ENCODE measurements at places on chromosomes 4 and X. TPM values are rescaled to one million over a fixed set of nuclear protein-coding genes. Genes with fewer than 3 reads are reported as not detected.
A peak's percentile ranks its signal among the peaks of the same experiment; 100 is the strongest.

GRCh38 chr4:102519925-102520324, 18.8 kb downstream of the NFKB1 start:
- no peak for DNase-seq

DNA sequence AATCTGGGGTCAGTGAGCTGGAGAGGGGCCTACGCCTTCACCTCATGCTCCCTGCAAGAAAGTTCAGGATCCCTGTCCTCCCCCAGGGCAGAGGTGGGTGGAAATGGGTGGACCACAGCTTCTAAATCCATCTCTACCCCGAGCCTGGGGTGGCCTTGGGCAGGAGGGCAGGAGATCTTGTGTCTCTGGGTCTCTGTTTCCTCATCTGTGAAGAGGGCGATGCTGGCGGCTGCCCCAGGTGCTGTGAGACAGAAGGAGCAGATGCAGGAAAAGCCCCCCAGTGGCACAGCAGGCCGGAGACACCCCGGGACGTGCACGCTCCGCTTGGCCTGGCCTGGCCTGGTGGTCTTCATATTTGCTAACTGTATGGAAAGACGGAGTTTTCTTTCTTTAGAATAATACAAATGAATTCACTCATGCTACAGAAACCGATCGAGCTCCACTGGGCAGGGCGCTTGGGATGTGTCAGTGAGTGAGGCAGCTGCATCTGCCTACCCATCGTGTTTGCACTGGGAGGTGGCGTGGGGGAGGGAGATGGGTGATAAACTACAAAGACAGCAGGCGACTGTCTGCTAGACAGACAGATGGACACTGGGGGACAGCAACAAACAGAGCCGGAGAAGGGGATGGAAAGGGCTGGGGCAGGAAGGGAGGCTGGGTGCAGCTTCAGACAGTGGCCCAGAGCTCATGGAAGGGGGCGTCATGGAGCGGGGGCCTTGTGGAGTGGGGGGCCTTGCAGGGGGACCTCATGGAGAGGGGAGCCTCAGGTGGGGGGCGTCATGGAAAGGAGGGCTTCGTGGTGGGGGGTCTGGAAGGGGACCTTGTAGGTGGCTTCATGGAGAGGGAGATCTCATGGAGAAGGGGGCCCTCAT, 136.2 kb downstream of the CPZ start:
- no peak for DNase-seq

The GPC3 gene
- total RNA-seq: 3.3 TPM

- DNase-seq: no peak
Observed at GRCh38 chr4:151246742-151247141, 30.2 kb upstream of the PRSS48 start.

- DNase-seq: no peak
Observed at GRCh38 chrX:153565996-153566580, 32.9 kb downstream of the CCNQ start.

GRCh38 chr4:74475091-74475800, 30.3 kb downstream of the AREG start:
- no peak for DNase-seq

DNA sequence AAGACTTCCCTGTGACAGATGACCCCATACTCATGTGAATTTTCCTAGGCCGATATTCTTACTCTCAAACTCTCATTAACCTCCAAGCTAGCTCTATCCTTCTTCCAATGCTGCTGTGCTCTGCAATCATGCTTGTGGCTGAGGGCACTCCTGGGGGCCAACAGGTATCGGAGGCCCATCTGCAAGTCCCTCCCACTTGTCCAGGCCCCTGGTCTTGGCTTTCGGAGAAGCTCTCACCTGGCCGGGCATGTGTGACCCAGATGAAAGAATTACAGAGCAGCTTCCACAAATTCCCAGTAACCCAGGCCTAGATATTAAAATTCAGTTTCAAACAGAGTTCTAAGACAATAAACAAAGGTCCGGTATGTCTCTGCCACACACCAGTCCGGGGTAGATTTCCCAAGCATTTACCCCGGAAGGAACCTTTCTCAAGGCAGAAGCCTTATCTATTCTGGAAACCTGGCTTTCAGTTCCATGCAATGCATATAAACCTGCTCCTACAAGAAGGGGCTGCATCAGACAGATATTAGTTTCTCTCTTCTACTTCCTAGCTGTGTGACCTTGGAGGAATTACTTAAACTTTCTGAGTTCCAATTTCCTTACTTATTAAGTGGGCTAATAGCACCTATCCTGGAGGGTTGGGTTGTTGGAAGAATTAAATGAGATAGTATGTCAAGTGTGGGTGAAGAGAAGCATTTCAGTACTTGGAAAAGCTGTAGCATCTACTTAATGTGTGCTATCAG, 270.8 kb downstream of the PTTG2 start:
- DNase-seq: no peak

- peak; percentile 10 for DNase-seq
Observed at GRCh38 chrX:79415056-79415455, 47.9 kb upstream of the ITM2A start.

The MGST2 gene
- 56.7 TPM for total RNA-seq

DNA sequence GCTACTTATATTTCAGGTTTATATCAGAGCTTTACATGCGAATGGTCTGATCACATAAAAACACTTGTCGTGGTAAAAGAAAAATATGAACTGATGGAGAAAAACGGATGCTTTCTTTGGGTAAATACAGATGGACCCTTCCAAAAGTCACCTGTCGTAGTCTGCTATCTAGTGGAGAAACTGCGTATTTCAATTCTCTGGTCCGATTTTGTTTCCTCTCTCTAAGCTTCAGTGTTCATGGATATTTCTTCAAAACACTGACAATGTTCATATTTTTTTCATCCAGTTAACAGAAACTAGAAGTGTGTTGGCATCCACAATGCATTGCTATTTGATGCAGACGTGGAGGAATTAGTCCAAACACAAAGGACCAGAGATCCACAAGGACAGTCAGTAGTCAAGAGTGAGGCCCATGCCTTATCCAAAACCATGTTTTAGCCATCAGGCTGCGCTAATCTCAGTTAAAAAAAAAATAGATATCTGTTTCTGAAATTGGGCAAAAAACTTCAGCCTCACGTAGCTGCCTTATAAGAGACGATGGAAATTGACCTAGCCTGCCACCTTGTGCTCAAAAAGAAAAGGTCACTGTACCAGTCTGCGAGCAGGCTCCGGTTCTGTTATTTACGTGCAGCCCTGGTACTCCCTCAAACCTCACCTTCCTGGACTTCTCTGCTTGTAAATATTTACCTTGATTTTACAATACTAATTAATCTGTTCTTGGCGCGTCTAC, 16.0 kb downstream of the MEPE start:
- no peak for DNase-seq

The IGSF1 gene
- total RNA-seq: 0.29 TPM

The MAGEH1 gene
- 11.3 TPM for total RNA-seq

DNA sequence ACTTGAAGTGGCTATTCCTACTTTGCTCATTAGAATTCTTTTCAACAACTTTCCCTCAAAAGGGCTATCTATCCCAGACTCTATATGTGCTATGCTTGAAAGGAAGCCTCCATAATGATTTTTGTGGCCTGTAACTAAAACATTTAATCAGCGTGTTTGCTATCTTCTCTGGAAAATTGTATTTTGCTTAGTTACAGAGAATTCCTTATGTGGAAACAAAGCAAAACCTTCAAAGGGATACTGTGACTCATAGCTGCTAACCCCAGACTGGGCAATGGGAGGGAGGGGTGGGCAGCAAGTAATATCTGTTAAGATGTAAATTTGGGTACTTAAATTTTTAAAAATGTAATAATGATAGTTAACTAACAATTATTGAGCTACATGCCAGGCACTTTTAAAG, 3.7 kb downstream of the SLC25A14 start:
- no peak for DNase-seq

GRCh38 chr4:76689145-76689817, 208.7 kb downstream of the SOWAHB start:
- no peak for DNase-seq

The LNX1 gene
- 3.3 TPM for total RNA-seq

GRCh38 chrX:47573341-47574075, 8.7 kb upstream of the TIMP1 start:
- DNase-seq: no peak

- no peak for DNase-seq
Observed at GRCh38 chr4:139782926-139783522, 117.4 kb downstream of the MGST2 start.

- no peak for DNase-seq
Observed at GRCh38 chrX:23327104-23327503, 7.5 kb upstream of the PTCHD1 start.

GRCh38 chrX:154714925-154715324, 36.0 kb downstream of the GAB3 start:
- no peak for DNase-seq

The HEPH gene
- total RNA-seq: 0.65 TPM

- DNase-seq: no peak
Observed at GRCh38 chr4:8493484-8493883, 52.9 kb downstream of the TRMT44 start.

- no peak for DNase-seq
Observed at GRCh38 chrX:115337491-115338144, 48.1 kb downstream of the LUZP4 start.

DNA sequence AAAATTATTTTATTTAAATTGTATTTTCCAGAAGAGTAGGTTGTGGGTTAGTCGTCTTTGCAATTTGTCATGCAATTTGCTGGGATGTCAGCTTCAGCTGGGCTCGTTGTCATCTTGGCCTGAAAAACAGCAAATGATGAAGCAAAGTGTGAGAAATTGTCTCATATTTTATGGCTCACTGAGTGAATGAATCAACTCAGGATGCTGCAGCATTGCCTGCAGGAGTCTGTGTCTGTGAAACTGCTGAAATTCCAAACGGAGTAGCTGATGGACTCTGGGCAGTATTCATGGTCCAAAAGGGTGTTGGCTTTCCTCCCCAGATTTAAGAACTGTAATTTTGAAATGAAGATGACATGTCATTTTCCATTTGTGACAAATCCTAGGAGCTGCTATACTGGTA, 37.2 kb downstream of the CXCL8 start:
- peak; percentile 7 for DNase-seq

The SORCS2 gene
- total RNA-seq: 0.22 TPM

GRCh38 chr4:177511611-177512010, 69.4 kb upstream of the AGA start:
- no peak for DNase-seq

DNA sequence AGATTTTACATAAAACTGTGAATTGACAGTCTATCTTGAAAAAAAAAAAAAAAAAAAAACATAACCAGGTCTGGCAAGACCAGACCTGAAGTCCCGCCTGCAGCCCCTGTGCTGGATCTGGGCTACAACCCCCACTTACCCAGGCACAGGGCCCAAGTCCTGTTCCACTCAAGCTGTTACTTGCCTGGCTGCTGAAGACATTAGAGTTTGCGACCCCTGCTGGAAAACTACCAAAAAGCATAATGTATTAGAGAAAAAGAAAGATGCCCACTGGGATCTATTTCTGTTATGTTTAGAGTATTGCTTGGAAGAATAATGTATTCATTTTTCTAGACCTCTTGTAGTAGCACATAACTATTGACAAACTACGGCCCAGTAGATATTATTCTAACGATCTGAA, 4.7 kb downstream of the HS3ST1 start:
- DNase-seq: no peak

DNA sequence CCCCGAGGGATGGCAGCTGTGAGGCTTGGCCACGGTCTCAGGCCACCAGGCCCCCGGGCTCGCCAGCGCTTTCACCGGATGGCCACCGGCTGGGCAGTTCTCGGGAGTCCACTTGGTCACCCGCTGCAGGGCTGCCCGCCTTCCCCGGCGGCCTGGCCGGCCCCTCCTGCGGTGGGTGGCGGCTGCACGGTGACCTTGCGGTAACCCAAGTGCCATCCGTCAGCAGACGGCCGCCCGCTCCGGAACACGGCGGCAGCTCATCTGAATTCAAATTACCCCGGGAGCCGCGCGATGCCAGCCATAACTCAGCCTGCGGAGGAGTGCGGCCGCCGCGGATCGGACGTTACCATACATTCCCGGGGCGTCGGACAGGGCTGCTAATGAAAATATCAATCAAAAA, 60.7 kb downstream of the FAM53A start:
- no peak for DNase-seq

- DNase-seq: no peak
Observed at GRCh38 chrX:39451046-39451445, 646.7 kb downstream of the BCOR start.

The ATP1B4 gene
- total RNA-seq: not detected

- DNase-seq: no peak
Observed at GRCh38 chrX:19842542-19842941, 44.9 kb downstream of the SH3KBP1 start.

The MSN gene
- 385 TPM for total RNA-seq

GRCh38 chrX:100413229-100413628, 3.2 kb upstream of the PCDH19 start:
- DNase-seq: no peak

DNA sequence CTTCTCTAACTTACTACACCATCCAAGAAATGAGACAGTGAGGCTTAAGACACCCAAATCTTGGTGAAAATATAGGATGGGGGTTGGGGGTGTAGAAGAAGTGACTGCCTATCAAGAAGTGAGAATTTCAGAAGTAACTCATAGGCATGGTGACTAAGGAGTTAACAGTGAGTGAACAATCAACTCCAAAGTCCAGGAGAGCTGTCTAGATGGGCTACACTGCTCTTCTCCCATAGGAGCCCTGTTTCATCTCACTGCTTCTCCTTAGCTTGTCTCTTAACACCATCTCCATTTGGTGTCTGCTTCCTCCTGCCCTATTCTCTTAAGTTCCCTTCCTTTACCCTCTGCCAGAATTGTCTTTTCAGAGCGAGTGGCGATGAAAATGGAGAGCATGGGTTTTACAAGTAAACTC, 22.7 kb downstream of the FABP2 start:
- DNase-seq: no peak

DNA sequence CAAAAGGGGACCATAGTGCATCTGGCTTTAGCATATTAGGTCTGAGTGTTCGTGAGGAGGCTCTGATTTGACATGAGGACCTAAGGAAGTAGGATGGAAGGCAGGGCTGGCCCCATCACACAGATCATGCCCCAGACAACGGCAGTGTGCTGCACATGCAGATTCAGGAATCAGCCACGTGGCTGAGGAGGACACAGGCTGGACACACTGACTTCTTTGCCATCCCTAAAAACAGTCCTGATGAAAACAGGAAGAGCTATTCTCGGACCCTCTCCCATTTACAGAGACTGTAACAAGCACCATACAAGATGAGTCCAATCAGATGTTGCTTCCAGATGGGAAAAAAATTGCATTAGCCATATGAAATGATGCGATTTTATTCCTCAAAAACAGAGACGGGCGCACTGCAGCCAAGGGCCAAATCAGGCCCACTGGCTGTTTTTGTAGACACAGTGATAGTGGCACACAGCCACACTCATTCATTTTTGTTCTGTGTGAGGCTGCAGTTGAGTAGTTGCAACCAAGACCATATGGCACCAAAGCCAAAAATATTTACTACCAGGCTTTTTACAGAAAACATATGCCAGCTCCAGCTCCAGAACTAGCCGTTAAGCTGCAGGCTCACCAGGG, 41.0 kb downstream of the ACSL1 start:
- DNase-seq: no peak

DNA sequence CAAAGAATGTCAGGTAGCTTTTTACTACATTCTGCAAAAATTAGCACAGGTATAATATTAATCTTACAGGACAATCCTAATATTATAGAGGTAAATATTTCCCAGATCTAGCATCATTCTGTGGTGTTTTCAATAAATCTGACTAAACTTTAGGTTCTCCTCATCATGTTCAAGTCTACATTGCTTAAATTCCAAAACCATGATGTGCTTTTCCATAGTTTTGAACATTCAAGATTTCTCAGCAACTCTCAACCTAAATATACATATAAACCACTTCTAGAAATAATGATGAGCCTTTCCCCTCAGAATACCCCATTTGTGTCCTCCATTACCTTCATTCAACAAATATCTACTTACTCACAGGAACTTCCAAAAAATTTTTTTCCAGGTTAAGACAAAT, 23.1 kb downstream of the EIF4E start:
- no peak for DNase-seq

GRCh38 chrX:13440176-13440575, 120.3 kb upstream of the ATXN3L start:
- no peak for DNase-seq

The F8A3 gene
- not detected for total RNA-seq
